ENCODE measurements at places on chromosomes 2 and 18.

DNA sequence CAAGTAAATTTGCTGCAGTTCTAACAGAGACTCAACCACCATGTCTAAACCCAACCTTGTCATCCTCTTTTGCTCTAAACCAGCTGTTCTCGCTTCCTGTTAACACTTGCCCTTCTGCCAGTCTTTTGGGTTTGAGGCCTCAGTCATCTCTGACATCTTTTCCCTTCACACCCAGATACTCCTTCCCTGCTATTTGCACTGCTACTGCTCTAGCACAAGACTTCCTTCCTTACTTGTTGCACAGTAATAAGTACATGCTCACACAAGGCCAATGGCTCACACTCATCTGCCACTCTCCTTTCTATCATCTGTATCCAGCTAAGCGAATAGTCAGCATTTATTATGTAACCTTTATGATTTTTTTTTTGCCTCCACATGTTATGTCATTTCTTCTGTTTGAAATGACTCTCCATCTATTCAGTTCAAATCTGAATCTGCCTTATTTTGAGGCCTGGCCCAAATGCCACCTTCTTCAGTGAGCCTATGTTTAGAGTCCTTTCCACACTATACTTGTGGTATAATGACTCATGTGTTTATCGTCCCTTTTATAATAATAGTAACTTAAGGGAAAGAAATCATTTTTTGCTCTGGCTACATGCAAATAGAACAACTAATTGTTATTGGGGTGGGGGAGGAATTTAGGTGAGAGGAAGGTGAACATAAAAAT, 22.5 kb upstream of the CDKL4 start:
- no peak for DNase-seq

GRCh38 chr2:2333076-2333475, 2.0 kb upstream of the MYT1L start:
- DNase-seq, result no peak

- no peak for DNase-seq
These were observed 59.6 kb downstream of the CABYR start for GRCh38 chr18:24198461-24198860.

- no peak for DNase-seq
These were observed 47.0 kb downstream of the INHBB start for GRCh38 chr2:120392923-120393322.

- DNase-seq, result no peak
These were observed 97.2 kb upstream of the SCN7A start for GRCh38 chr2:166591226-166591625.

- no peak for DNase-seq
These were observed 206.2 kb upstream of the COPS8 start for GRCh38 chr2:236879416-236879963.

- DNase-seq, result no peak
These were observed 93.2 kb downstream of the CPO start for GRCh38 chr2:207032490-207032889.

- no peak for DNase-seq
These were observed 666 bp upstream of the STAT1 start for GRCh38 chr2:191014653-191015020.

- no peak for DNase-seq
These were observed 16.8 kb upstream of the TMEM131 start for GRCh38 chr2:98012561-98012991.

- DNase-seq, result no peak
These were observed 558.9 kb upstream of the PKDCC start for GRCh38 chr2:41488888-41489287.

- DNase-seq, result no peak
These were observed 23.2 kb downstream of the INO80D start for GRCh38 chr2:206062724-206063123.

DNA sequence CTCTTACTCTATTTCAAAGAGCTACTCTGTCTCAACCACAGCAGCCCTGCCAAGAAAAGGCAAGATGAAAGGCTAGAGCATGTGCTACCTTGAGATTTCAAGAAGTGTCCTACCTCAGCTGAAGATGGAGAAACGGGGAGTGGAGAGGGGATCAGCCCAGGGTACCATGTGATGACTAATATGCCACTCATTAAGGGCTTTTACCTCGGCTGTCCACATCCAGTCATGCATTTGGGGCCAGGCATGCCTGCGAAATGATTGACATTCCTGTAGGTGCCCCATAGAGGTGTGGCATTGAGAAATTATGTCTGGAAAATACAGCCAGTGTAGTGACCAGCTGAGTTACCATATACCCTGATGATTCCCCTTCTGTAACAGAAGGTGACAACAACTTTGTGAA, 96.1 kb downstream of the NRP2 start:
- DNase-seq, result no peak

DNA sequence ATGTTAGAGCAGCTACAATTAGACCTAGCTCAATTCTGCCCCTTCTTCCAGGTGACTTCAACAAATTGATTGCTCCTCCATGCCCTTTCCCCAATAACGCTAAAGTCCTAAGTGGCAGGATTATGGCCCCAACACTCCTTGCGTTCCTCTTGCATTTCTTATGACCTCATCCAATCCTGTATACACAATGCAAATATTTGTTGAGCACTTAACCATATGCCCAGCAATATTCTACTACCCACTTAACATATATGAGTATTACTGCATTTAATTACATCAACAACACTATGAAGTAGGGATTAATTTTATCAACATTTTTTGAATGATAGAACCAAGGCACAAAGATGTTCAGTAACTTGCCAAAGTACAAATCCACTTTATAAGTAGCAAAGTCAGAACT, 54.2 kb upstream of the ACVR2A start:
- DNase-seq, result no peak

DNA sequence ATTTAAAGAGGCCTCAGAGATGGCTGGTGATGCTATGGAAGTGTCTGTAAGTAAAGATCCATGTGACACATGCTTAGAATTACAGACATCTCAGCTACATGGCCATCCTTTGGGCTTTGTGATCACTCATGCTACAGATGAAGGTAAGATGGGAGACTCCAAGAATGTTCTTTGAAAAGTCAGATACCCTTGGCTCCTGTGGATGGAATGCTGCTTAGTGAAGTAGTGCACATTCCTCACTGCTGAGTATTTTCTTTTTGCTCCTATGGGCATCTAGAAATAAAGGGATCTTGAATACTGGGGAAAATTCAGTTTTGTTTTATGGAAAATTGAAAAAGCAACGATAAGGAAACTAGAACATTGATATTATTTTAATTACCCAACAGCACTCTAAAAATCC, 55.2 kb upstream of the REV1 start:
- DNase-seq, result no peak

GRCh38 chr2:27730980-27731691, 40.4 kb upstream of the MRPL33 start:
- DNase-seq, result no peak

GRCh38 chr2:208545403-208546042, 138.9 kb downstream of the PTH2R start:
- DNase-seq, result peak; percentile 47

DNA sequence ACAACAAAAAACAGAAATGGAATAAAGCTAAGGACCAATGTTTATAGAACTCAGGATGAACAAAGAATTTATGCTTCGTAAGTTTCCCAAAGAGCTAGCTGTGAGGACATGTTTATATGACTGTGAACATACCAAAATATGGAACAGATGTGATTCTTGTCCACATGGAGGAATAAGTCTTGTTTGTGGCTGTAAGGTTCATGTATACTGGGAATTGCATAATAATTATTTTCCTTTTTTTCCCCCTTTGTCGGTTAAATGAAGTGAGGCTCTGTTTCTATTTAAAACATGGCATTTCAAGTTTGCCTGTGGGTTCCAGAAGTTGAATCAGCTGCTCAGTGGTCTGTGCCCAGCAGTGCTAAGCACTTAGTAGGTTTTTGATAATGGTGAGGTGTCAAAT, 108.1 kb downstream of the FHOD3 start:
- DNase-seq, result no peak

DNA sequence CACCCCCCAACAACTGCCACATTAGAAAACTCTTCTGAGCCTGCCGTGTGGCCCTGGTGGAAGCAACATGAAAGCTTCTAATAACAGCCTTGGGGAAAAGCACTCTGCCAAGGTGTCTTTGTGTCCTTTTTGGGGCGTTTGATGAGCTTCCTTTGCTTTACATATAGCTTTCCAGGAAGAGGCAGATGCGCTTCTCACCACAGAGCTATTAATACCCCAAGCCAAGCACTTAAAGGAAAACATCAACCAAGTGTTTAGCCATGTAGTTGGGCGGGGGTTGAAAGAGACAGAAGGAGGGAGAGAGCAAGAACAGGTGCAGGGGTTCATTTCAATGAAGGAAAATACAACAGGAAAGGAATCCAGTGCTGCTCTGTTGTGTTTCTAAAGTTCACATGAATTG, 176.1 kb downstream of the VAPA start:
- DNase-seq, result no peak

DNA sequence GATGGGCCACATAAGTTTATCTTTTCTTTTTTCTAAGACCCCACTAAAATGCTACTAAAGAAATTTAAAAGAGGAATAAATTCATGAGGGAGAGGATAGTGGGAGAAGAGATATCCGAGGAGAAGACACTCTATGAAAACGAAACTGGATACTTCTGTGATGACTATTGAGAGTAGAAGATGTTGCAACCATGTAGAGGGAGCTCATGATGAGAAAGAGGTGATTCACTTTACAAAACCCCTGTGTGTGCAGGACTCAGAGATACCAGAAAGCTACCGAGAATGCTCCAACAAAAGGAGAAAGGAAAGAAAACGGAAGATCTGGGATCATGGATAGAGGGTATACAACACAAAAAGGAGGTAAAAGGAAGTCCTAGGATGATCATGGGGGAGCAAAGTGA, 34.9 kb downstream of the SLC38A11 start:
- DNase-seq, result no peak

GRCh38 chr2:58054264-58054663, 7.7 kb downstream of the VRK2 start:
- DNase-seq, result no peak

GRCh38 chr2:218432676-218433365, 13.9 kb downstream of the VIL1 start:
- DNase-seq, result no peak

- no peak for DNase-seq
These were observed 40.3 kb upstream of the ZFP36L2 start for GRCh38 chr2:43266711-43267111.

DNA sequence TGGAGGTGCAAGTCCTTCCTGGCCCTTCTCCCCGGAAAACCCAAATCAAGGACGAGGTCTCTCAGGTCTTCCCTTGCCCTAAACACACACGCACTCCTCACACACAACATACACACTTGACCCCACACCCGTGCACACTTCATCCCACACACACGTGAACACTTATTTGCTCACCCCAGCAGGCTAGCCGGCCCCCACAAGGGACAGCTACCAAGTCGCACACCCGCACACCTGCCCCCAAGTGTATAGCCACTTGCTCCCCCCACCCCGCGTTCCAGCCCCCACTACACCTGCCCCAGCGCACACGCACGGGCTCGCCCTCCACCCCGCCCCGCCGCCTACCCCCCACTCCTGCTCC, 359 bp downstream of the TGFBRAP1 start:
- no peak for DNase-seq

DNA sequence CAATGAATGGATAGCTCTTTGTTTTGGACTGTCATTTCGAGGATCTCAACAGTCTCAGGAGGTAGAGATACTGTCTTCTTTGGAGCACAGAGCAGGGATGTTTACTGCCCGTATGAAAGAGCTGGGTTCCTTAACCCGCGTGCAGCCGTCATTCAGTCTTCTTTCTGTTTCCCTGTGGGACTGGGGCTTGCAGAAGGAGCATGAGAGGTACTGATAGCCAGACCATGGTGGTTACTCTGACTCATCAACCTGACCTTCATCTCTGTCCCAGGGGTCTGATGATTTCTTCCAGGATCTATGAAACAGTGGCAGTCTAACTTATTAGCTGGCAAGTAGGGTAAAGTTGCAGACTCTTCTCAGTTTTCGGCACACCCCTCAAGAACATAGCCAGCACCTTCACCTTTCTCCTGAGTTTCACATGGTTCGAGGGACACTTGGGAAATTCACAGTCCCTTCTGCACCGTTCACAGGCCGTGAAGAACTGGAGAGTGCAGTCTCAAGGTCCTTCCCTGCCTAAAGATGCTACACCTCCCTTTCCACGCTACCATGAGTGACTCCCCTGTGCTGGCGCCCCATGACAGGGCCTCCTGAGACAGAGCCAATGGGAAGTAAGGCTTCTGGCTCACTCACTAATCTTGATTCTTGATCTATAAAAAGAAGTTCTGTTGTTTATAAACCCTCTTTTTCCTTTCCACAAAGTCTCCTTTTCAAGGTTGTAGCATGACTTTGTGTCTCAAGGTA, 226.2 kb downstream of the MC4R start:
- DNase-seq, result no peak

- peak; percentile 73 for DNase-seq
These were observed 122.7 kb downstream of the TWIST2 start for GRCh38 chr2:238970553-238971081.

DNA sequence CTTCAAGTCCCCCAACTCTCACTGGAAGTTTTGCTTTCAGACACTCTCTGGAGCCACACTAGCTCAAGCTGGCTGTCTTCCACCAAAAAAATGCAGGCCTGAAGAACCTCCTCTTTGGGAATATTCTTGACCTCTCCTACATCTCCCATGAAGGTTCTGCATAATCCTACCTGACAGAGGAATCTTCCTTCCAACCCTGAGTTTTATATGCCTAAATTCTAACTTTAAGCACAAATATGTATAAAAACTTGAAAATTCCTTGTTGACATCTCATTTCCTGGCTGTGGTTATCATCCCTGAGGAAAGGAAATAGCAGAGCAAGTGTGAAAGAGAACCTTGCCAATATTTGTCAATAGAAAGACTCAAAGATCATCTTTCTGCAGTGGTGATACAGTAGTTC, 249.0 kb downstream of the LPIN1 start:
- DNase-seq, result no peak

DNA sequence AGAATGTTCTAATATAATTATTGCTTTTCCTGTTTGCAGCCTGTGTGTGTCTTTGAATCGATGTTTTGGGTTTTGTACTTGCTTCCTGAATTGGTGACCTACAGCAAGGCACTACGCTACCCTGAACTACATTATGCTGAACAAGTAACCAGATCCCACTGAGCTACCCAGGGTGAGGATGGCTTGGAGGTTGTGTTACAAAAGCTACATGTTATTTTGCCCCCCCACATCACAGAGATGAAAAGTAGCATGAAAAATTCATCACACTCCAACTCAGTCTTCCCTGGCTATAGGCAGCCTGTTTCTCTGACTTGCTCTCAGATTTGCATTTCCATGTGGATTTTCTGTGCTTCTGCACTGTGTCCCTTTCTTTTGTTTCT, 162.1 kb downstream of the LDLRAD4 start:
- no peak for DNase-seq

Measured in neural progenitor cell (in vitro differentiated cells).